ENCODE measurements at places on chromosomes 4 and X. TPM values are rescaled to one million over a fixed set of nuclear protein-coding genes. Genes with fewer than 3 reads are reported as not detected.

DNA sequence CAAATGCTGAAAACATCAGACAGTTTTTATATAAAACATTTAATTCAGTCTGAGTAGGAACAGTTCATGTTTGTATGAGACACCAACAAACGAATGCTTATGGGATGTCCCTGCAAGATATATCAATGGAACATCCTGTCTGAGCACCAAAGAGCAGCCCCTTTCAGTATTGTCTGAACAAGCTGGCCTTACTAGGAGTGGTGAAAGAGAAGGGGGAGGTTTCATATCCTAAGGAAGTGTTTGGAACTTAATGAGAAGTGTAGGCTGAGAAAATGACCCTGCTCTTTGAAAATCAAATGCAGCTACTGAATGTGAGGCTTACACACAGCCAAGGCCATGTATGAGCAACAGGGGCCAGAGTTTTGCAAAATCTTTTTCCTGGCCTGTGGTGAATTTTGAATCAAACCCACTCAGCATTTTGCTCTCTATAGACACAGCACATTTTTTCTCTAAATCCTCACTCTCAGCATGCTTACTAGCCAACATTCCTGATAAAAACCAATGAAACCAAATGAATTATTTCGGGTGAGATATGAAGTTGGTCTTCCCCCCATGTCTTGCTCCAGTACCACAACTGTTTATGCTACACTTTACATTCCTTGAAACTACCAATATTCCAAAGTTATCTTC, 119.4 kb downstream of the LUZP4 start:
- DNase-seq, result no peak

- no peak for DNase-seq
These were observed 19.5 kb downstream of the RELL1 start for GRCh38 chr4:37666625-37667071.

GRCh38 chr4:26069218-26069617, 155.2 kb downstream of the SMIM20 start:
- no peak for DNase-seq

DNA sequence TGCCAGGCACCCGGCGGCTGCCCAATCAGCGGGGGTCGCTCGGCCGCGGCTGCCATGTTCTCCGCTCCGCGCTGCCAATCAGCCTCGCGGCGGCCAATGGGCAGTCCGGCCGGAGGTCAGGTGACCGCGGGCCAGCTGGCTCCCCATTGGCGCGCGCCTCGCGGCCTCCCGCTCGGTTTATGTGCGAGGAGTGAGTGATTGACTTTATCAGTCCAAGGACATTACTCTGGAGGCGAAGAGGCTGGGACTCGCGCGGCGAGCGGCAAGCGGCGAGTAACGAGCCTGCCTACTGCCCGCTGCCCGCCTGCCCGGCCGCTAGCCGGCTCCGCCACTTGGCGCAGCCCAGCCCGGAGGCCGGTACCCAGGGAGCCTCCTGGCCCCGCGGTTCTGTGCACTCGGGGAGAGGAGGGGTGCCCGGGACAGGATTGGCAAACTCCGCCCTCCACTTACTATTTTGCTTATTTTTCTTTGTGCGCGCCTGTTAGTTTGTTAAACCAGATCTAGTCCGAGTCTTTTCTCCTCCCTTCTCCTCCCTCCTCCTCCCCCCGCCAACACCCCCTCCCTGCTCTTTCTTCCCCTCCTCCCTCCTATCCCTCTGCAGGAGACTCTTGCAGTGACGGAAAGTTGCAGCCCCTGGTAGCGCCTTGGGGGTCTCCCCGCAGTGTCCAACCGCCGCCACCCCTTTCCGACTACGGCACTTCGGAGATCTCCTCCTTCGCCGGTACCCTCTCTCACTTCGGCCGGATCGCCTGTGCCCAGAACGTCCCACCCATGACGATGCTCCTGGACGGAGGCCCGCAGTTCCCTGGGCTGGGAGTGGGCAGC, at the start of gene ZIC3:
Gene ZIC3, plus strand, starts transcription at position 207 of the 825 bp plus-strand sequence. Its CDS starts 565 bp downstream, at position 772.
- DNase-seq, result peak; percentile 91

DNA sequence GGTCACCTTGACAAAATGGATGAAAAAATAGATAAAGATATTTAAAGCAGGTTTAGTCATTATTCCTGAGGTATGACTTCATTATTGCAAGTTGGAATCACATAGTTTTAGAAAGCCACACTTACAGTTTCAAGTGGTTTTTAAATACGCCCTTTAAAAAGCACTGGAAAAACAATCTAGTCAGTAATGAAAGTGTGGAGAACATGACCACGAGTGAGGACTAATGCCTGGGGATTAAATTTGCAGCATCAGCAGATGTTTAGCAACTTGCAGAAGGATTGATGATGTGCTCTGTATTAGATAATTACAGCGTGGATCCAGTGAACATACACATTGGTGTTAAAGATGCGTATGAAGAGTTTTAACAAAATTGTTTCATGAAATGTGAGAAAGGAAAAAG, 5.9 kb downstream of the SPARCL1 start:
- no peak for DNase-seq

DNA sequence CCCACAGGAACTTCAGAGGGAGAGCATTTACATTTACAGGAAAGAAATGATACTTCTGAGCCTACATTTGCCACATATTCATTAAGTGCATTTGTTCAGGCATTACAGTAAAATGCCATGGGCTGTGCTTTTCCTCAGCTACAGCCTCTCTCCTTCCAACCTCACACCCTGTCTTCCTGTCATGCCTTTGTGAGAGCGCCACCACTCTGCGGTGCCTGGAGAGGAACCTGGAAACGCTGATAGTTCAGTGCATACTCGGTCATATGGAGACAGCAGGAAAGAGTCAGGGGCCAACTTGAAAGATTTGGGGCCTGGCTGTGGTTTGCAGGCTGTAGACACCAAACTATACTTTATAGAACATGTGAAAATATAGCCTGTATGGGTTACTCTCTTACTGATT, 40.5 kb downstream of the NFKB1 start:
- DNase-seq, result no peak

- DNase-seq, result peak; percentile 20
These were observed 839 bp downstream of the STK26 start for GRCh38 chrX:132023896-132024386.

- DNase-seq, result no peak
These were observed 74.7 kb downstream of the REPS2 start for GRCh38 chrX:17020851-17021821.

DNA sequence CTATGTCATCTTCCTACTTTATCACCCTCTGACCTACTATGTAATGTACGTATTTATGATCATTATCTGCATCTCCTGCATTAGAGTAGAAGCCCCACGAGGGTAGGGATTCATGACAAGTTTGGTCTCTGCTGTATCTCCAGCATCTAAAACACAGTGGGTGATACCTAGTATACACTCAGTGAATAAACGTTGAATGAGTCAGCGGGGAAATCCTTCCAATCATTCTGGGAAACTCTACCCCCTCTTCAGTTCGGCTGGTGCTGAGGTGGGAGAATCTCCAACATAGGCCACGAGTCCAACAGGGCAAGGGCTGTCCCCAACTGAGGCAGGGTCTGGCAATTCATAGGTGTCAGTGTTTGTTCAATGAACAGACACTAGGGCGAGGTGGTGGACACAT, 74.4 kb upstream of the EFNB1 start:
- DNase-seq, result no peak

- DNase-seq, result no peak
These were observed 104.5 kb downstream of the APOOL start for GRCh38 chrX:85108165-85108564.

- DNase-seq, result peak; percentile 25
These were observed at the start of gene PLP2 for GRCh38 chrX:49171752-49172279. PLP2 (plus strand) TSS chrX:49171898; CDS start chrX:49172001, 103 bp downstream.

- DNase-seq, result no peak
These were observed 590 bp upstream of the CCDC110 start for GRCh38 chr4:185472103-185472542.

- DNase-seq, result no peak
These were observed 26.7 kb upstream of the GPRIN3 start for GRCh38 chr4:89334311-89334710.

- no peak for DNase-seq
These were observed 86.2 kb downstream of the FHDC1 start for GRCh38 chr4:153022241-153022715.

GRCh38 chr4:153114771-153115321, 89.4 kb upstream of the TRIM2 start:
- DNase-seq, result no peak

GRCh38 chrX:31265383-31265782, 193.5 kb upstream of the FTHL17 start:
- DNase-seq, result no peak

DNA sequence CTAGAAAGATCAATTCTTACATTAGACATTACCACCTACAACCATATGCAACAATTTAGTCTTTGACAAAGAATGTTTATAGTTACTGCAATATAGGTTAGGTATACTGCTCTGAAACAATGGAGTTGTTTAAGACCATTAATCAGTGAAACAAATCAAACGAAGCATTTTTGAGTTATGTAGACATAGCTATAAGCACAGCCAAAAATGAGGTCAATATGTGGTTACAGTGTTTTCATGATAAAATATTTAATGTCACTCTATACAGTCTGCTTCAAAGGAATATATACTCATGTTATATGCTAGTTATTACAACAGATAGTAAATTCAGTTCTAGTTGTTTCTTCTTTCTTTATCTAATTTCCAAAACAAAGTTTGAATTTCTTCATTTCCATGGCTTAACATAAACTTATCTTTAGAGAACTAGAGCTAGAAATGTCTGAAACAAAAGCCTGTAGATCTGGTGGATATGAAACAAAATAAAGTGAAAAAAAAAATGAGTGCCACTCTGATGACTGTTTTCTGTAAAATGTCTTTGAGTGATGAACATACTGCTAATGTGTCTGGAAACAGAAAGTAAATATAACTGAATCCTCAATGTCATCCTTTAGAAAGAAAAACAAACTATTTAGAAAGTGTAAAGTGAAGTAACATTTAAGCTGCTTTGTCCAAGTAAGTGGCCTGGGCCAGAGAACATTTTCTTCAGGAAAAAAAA, 809.0 kb downstream of the FAT4 start:
- no peak for DNase-seq

- no peak for DNase-seq
These were observed 840 bp upstream of the P2RY10 start for GRCh38 chrX:78944351-78944750.

DNA sequence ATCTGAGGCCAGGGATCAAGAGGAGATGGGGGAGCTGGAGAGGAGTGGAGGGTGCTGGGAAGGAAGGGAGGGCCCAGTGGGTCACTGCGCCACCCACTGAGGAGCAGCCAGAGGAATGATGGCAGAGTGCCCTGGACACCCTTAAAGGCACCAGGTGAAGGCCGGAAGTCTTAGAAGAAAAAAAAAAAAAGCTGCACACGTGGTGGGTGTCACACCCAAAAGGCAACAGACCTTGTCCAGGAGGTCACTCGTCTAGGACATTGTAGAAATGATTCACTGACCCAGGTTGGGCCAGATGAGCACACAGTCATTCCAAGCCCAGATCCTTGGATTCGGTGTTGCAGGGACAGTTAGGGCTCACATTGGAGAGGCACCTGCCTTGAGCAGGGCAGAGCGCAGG, 93.5 kb upstream of the TRIM2 start:
- DNase-seq, result no peak

- DNase-seq, result no peak
These were observed 239.6 kb upstream of the VCX start for GRCh38 chrX:7603387-7603786.

Gene SSX1
- total RNA-seq, result not detected

Gene LNX1
- 17.2 TPM for total RNA-seq

Gene WNK3
- 40.2 TPM for total RNA-seq

Gene GCNA
- total RNA-seq, result 4.5 TPM

Gene SPINK2
- total RNA-seq, result not detected

Gene BMP15
- not detected for total RNA-seq

Gene SPATA4
- 0.09 TPM for total RNA-seq

Gene NIPAL1
- 3.9 TPM for total RNA-seq

Gene CDX4
- total RNA-seq, result not detected

Gene DUX4
- total RNA-seq, result not detected

Gene CEP44
- 36.4 TPM for total RNA-seq

Gene DGAT2L6
- not detected for total RNA-seq
